ENCODE measurements at places on chromosomes 4 and X. TPM values are rescaled to one million over a fixed set of nuclear protein-coding genes. Genes with fewer than 3 reads are reported as not detected.

Gene GYG2
- total RNA-seq = 1.4 TPM

Gene CTAG2
- not detected for total RNA-seq

Gene GNRHR
- total RNA-seq = not detected

Gene INTU
- 11.4 TPM for total RNA-seq

Gene PDGFRA
- 91.5 TPM for total RNA-seq

- H3K36me3 ChIP-seq = peaks cover 5% of the 10 kb centered on the region
- H3K27me3 ChIP-seq = no peaks in the 10 kb centered on the region
- H3K27ac ChIP-seq = no peak overlapping the region
- peaks cover 23% of the 10 kb centered on the region for H3K4me1 ChIP-seq
- no peak for DNase-seq
Observed at GRCh38 chrX:154715825-154716224, 35.1 kb downstream of the GAB3 start.

- H3K4me3 ChIP-seq = no peak overlapping the region
- DNase-seq = no peak
- no peak overlapping the region for H3K27ac ChIP-seq
- H3K4me1 ChIP-seq = no peaks in the 10 kb centered on the region
- H3K27me3 ChIP-seq = peaks cover 12% of the 10 kb centered on the region
Observed at GRCh38 chr4:8938623-8939022, 67.0 kb upstream of the HMX1 start.

GRCh38 chrX:51866210-51866609 is 27.2 kb upstream of the MAGED1 start:
- no peak for DNase-seq
- H3K27me3 ChIP-seq = no peaks in the 10 kb centered on the region
- H3K36me3 ChIP-seq = no peaks in the 10 kb centered on the region
- no peak overlapping the region for H3K4me3 ChIP-seq
- H3K4me1 ChIP-seq = no peaks in the 10 kb centered on the region
- no peak overlapping the region for H3K27ac ChIP-seq

DNA sequence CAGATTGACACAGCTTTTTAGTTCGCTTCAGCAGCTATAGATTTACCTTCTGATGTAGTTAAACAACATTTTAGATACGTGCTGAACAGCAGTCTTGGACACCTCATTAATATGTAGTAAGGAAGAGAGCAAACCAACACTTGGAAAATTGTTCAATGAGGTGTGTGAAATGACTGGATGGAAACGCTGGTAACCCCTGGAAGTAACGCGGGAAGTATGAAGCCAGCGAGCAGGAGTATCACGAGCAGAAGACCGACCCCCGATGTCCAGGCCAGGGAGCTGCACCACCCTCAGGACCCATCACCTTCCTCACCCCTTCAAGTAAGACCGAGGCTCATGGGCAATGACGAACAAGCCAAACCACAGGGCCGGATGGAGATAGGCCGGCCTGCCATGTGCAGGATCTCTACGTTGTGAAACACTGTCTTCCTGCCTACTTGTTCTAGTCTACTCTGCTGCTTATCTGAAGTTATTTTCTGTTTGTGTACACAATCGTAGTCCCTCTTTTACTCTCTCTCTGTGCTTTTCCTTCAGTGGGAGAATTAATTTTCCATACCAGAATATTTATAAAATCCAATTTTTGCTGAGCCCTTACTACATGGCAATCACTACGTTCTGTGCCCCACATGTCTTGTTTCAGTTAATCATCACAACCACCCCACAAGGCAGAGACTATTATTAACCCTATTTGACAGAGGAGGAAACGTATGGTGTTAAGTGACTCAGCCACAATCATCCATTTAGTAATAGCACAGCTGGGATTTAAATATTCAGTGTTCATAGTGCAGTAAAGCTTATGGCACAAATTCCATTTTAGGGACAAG is 221.7 kb downstream of the APBB2 start:
- H3K4me3 ChIP-seq = no peak overlapping the region
- H3K27ac ChIP-seq = no peak overlapping the region
- H3K36me3 ChIP-seq = no peaks in the 10 kb centered on the region
- peaks cover 8% of the 10 kb centered on the region for H3K4me1 ChIP-seq

GRCh38 chr4:87174672-87175071 is 45.7 kb downstream of the KLHL8 start:
- no peak for DNase-seq
- H3K27ac ChIP-seq = no peak overlapping the region
- H3K27me3 ChIP-seq = no peaks in the 10 kb centered on the region

DNA sequence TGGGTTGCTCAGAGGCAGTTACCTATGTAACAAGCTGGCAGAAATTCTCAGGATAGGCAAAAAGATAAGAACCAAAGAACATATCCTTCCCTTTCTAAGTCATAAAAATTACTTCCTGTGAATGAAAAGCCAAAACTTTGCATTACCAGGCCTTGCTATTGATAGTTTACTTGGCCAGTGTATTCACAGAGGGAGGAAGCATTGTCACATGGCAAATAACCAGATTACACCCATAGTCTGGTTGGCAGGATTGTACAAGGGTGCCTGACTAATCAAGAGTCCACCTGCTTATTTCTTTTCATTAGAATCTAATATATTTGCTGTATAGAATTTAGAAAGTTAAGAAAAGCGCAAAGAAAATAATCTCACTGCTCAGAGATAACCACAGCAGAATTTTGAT is 14.1 kb downstream of the XIAP start:
- H3K4me1 ChIP-seq = peaks cover 3% of the 10 kb centered on the region
- H3K4me3 ChIP-seq = no peak overlapping the region
- H3K36me3 ChIP-seq = no peaks in the 10 kb centered on the region
- no peaks in the 10 kb centered on the region for H3K27me3 ChIP-seq
- no peak overlapping the region for H3K27ac ChIP-seq
- DNase-seq = no peak

DNA sequence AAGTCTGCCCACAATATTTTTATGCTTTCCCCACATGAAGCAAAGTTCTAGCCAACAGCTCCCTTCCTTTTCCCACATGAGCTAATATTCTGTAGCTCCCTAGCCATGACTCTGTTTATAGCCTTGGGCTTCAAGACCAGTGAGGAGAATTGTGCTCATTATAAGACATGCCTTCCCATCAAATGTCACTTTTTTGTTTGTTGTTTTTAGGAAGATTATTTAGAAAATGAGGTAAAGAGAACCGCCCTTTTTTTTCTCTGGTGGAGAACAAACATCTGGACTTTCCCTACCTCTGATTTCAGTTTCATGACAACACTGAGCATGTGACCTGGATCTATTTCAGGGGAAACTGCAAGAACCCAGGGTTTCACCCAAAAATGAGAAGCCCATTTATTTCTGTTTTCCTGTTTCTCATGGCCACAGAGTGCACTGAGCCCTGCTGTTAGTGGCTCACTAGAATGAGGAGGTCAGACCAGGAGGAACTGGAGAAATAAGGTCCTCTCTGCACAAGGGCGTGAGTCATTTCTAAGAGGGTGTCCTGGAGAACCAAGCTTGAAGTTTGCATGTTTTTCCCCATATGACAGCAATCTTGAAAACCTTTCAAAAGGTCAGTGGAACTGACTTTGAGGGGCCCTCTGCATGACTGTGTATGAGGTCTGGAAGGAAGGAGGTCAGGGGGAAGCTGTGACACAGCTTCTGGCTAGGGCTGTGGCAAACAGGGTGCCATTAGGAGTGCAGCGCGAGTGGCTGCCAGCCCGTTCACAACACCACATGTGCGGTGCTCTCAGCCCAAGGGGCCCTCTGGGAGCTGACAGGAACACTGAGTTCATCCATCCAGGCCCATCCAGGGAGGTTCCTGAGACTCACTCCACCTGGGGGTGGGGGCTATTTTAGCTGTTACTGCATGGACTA is 55.2 kb downstream of the CHST7 start:
- peak; percentile 62 for DNase-seq
- H3K4me1 ChIP-seq = peaks cover 7% of the 10 kb centered on the region
- no peaks in the 10 kb centered on the region for H3K27me3 ChIP-seq

DNA sequence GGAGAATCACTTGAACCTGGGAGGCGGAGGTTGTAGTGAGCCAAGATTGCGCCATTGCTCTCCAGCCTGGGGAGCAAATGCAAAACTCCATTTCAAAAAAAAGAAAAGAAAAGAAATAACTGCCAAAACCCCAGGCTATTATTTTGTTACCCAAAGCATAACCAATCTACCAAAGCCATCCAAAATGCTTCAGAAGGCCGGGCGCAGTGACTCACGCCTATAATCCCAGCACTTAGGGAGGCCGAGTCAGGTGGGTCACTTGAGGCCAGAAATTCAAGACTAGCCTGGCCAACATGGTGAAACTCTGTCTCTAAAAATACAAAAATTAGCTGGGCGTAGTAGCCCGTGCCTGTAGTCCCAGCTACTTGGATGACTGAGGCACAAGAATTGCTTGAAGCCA is 49.8 kb downstream of the SMIM31 start:
- no peak for DNase-seq
- no peaks in the 10 kb centered on the region for H3K27me3 ChIP-seq
- no peak overlapping the region for H3K4me3 ChIP-seq
- H3K27ac ChIP-seq = no peak overlapping the region

DNA sequence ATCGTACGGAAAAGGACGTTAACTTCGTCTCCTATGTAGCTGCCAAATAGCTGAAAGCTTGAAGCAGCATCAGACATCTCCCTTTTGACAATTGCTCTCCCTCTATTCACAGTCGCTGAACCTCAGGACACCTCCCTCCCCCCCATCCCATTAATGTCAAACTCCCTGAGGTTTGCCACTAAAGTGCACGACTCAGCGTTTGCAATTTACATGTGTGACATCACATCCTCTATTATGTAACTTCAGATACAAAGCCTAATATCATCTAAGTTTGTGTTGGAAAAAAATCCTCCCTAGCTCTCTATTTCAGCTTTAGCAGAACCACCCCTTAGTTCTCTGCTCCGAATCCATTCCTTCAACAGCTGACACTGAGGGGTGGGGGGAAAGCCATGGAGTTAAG is 5.5 kb upstream of the NR3C2 start:
- H3K27ac ChIP-seq = peak overlapping the region; percentile 13
- no peak overlapping the region for H3K4me3 ChIP-seq
- no peaks in the 10 kb centered on the region for H3K27me3 ChIP-seq
- H3K4me1 ChIP-seq = peaks cover 16% of the 10 kb centered on the region

DNA sequence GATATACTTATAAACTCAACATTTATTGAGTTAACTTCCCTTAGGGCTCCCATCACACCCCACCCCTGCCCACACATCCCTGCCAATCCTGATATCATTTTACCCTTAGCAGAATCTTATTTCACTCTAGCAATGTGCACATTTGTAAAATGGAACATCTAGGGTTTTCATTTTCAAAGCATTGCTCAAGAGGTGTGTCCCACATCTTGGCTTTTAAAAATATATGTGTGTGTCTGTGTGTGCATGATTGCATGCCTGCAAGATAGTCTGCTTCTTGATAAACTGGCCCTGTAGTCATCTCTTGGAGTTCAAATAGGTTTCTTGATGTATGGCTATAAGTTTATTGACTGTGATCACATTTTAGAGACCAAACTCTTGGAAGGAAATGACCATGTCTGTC is 26.4 kb upstream of the EGF start:
- H3K36me3 ChIP-seq = no peaks in the 10 kb centered on the region
- no peak overlapping the region for H3K4me3 ChIP-seq
- H3K27ac ChIP-seq = no peak overlapping the region
- H3K4me1 ChIP-seq = no peaks in the 10 kb centered on the region

DNA sequence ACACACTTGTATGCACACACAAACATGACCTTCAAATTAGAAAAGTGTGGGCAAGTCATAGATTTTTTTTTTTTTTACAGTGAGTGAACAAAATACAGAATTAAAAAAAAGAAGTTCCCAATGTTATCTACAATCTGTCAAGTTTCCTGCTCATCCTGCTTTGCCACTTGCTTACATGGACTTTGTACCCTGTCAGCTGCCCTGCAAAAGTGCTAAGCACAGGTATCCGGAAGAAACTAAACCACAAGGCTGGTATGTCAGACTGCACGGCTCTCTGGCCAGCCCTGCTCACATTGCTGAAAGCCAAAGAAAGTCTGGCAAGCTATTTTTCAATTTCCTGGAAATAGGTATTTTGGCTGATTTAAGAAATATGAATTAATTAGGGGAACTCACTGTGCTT is 38.9 kb upstream of the BCLAF3 start:
- no peaks in the 10 kb centered on the region for H3K4me1 ChIP-seq
- no peak overlapping the region for H3K27ac ChIP-seq
- DNase-seq = no peak

DNA sequence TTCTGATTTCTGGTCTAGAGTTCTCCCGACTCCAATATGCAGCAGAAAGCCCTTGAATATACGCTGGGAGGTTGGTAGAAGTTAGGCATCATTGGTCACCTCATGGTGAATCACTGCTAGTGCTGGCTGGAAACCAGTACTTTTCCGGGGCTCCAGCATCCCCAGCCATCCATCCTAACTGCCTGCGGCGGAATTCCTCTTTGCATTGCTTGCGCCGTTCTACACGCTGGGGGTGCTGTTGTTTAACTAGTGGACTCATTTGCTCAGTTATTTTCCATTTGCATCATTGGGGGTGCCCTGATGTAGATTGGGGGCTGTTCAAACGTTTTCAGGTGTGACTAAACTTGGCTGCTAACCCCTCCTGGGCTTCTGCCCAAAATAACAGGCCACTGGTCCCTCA is 23.3 kb upstream of the GPR50 start:
- H3K27me3 ChIP-seq = no peaks in the 10 kb centered on the region
- H3K4me1 ChIP-seq = no peaks in the 10 kb centered on the region
- H3K36me3 ChIP-seq = no peaks in the 10 kb centered on the region

DNA sequence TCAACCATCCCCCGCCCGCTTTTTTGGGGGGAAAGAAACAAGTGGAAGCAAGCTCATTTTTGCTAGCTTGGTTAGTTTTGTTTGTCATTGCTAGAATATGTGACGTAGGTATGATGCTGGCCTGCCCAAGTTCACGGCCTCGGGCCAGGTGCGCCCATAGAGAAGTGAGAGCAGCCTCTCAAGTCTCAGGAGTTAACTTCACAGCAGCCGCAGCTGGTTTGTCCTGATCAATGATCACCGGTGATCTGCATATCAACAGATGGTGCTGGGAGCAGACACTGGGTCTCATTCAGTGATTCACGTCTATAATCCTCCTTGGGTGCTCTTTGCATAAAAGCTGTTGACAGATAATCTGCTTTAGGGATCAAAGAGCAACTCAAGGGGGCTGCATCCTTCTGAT is 50.1 kb downstream of the ENPP6 start:
- no peaks in the 10 kb centered on the region for H3K36me3 ChIP-seq
- DNase-seq = no peak
- peaks cover 3% of the 10 kb centered on the region for H3K4me1 ChIP-seq
- no peak overlapping the region for H3K4me3 ChIP-seq
- no peak overlapping the region for H3K27ac ChIP-seq

DNA sequence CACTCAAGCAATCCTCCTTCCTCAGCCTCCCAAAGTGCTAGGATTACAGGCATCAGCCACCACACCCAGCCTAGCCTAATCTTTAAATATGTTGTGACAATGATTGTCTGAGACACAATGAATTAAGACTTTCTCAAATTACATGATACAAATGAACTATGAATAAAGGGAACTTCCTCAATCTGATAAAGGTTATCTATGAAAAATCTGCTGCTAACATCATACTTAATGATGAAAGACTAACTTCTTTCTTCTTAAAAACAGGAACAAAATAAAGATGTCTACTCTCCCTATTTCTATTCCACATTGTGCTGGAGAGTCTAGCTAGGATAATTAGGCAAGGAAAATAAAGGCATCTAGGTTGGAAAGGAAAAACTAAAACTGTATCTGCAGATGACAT is 60.0 kb downstream of the PDHA1 start:
- H3K4me3 ChIP-seq = no peak overlapping the region
- H3K27me3 ChIP-seq = no peaks in the 10 kb centered on the region
- no peak overlapping the region for H3K27ac ChIP-seq
- H3K36me3 ChIP-seq = no peaks in the 10 kb centered on the region
- no peaks in the 10 kb centered on the region for H3K4me1 ChIP-seq
- no peak for DNase-seq

GRCh38 chr4:23166407-23166806 is 473.7 kb downstream of the GBA3 start:
- DNase-seq = no peak
- H3K27ac ChIP-seq = no peak overlapping the region
- H3K4me1 ChIP-seq = no peaks in the 10 kb centered on the region
- H3K36me3 ChIP-seq = no peaks in the 10 kb centered on the region
- no peak overlapping the region for H3K4me3 ChIP-seq
